ENCODE measurements at places on chromosomes 2 and 18.
A peak's percentile ranks its signal among the peaks of the same experiment; 100 is the strongest.

GRCh38 chr2:42846932-42847595, 54.7 kb upstream of the HAAO start:
- DNase-seq: no peak

DNA sequence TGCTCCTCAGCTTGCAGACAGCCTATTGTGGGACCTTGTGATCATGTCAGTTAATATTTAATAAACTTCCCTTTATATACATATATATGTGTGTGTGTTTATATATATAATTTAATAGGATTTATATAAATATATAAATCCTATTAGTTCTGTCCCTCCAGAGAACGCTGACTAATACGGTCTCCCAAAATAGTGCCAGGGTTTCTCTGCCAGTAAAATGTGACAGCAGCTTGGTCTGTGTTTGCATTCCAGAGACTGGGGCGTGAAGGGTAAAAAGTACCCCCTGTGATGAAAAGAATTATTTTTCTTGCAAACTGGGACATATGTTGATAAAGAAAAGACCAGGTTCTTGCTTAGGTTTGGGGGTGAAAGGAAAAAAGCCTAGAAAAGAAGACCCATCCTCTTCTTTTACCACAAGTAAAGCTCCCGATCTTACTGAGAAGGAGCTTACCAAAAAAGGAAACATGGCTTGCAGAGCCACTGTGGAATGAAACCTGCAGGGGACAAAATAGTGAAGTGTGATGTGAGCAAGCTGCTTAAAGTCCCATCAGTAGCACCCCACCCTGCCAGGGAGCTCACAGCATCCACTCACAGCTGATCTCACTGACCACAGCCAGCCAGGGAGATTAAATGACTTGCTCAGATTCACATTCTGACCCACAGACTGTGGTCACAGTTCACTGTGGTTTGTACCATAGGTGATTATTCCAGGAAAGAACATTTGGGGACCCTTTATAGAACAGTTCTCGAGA, 110.9 kb upstream of the RMP24 start:
- DNase-seq: no peak

DNA sequence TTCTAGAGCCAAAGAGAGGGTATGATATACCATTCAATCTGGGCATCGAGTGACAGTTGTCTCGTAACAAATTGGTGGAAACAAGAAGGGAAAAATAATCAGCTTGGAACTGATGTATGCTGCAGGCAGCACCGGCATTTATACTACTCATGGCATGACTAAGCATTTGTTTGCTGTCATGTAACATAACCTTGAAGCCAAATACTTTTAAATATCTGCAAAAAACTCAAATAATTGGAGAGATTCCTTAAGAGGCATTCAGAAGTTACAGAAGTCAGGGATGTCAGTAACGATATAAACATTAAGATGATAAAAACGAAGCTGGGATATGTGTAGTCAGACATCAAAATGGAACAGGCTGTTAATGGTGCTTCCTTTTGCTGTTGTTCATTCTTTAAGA, 157.3 kb upstream of the MMADHC start:
- DNase-seq: no peak

DNA sequence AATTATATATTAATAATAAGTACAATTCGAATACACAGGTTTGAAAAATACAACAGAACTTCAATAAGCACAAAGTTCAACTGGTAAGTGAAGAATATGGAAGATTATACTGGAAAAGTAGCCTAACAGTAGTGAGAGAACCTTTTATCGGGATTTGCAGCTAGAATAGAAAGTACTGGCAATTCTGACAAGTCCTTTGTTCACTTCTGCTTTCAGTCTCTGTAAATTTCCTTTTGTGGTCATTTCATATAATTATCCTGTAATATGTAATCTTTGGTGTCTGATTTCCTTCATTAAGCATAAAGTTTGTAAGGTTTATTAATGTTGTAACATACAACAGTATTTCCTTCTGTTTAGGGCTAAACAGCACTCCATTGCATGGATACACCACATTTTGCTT, 67.2 kb downstream of the CUL3 start:
- no peak for DNase-seq

DNA sequence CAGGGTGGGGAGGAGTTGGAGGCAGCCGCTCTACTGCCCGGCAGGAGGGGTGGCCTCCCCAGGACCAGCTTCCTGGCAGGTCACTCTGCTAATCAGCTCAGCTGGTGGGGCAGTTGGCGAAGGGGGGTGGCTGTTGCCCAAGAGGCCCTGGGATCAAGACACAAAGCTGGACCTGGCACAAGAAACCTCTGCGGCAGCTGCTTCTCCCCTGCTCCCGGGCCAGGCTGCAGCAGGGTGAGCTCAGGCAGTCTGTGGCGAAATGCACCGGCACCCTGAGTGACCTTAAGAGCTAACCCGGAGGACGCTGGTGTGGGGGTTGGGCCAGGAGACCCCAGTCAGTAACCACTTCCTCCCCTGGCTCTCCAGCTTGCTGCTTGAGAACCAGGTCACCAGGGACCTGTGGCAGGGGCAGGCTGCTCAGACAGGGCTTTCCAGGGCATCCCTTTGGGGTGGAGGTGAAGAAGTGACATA, 31.1 kb downstream of the TOGARAM2 start:
- DNase-seq: no peak

DNA sequence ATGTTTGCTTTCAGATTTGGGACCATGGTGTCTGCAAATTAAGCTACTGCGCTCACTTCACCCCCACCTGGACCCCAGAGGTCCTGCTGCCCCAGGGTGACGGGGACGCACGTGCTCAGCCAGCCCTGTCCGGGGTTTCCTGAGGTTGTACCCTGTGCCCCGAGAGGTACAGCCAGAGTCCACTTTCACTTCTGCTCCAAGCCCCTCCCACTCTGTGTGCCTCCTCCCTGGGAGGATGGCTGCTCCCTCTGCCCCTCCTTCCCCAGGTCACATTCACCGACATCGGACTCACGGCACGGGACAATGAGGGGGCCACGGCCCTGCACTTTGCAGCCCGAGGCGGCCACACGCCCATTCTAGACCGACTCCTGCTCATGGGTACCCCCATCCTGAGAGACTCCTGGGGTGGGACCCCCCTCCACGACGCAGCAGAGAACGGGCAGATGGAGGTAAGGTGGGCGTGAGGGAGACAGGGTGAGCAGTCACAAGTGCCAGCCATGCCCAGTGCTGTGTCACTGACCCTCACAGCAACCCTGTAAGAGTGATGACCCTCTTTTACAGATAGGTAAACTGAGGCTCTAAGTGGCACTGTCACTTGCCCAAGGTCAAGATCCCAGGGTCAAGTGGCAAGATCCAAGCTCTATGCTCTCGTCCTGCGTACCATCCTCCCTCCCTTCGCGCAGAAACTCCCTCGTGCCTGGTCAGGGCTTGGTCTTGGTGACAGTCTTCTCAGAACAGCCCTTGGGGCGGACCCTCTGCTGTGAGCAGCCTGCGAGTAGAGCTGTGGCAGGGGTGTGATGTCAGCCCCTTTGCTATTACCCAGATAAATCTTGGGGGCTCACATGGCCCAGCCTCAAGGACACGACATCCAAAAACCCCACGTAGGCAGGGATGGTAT, 7.6 kb downstream of the ESPNL start:
- DNase-seq: no peak

DNA sequence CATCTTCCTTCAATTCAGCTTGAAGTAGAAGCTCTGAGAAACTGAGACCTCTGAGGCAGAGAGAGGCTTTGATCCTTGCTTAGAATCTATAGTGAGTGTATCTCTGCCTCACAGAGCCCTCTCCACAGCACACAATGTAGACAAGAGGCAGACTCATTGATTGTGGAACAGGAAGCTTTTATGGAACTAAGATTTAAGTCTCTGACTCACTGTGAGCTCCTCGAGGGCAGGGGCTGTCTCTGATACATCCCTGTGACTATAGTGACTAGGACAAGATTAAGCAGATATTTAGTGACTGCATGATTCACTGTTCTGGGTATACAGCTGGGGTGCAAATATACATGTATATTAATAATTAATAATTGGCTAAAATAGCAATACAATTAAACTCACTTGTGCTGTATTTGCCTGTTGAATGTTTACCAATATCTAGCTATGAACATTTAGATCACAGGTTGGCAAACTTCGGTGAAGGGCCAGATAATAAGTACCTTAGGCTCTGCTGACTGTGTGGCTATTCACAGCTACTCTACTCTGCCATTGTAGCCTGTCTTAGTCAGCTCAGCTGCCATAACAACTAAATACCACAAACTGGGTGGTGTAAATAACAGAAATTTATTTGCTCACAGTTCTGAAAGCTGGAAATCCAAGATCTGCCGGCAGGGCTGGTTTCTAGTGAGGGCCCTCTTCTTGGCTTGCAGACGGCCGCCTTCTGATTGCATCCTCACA, 54.4 kb downstream of the ARHGEF4 start:
- DNase-seq: no peak

DNA sequence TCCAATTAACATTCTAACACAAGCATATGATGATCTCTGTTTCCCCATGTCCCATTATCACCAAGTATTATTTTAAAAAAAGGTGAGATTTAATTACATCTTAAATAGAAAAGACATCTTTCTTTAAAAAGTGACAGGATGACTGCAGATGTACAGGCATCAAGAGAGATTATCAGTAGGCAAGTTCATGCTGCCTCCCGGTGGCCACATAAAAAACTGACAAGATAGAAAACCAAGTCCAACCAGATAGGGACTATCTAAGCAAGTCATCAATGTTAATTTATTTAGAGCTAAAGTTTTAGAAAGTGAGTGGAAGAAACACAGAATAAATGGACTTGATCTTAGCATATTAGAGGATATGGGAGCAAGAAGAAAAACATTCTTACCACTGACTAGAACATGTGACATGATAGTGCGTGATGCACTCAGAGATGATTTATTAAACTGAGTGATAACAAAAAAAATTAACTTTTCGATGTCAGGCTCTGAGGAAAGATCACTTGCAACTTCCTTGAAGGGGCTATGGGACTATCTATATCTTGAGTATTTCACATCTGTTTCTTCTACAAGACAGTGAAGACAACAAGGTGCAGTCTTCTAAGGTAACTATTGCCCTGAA, 5.4 kb upstream of the TDRD15 start:
- peak; percentile 36 for DNase-seq

DNA sequence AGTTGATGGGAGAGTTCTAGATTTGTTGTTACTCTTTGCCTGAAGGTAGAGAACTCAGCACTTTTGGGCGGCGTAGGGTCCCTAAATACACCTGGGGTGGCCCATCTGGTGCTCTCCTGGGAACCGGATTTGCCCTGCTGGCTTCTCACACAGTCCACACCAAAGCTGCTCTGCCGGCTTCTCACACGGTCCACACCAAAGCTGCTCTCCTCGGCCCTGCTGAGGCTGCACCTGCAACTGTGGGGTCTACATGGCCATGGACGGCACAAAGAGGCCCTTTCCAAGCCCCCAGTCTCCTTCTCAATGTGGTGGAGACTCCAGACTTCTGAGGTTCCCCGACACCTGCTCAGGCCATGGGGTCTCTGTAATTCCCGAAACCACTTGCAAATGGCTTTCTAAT, 124.8 kb upstream of the GPC1 start:
- DNase-seq: no peak

All from DMS 273 treated with DMSO at 0.1 percent for 48 hours (cell line).